EH (cell line): ENCODE measurements at places on chromosomes 7 and 10.

DNA sequence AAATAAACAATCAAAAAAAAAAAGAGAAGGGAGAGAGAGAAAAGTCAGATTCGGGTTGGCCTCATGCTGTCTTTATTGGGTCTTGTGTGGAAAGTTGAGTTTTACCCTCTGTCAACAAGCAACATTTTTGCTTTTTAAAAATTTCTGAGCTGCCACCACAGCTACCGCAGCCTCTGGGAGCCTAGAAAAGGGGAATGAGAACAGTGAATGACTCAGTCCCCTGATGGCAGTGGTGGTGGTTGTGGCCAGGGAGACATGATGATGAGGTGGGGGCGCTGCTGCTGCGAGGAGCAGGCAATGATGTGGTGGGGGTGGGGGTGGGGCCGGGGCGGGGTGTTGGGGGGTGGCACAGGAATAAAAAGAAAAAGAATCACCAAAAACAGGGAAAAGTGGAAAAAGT lies 20.0 kb upstream of the CREB3L2 start:
- DNase-seq, result peak; percentile 30

DNA sequence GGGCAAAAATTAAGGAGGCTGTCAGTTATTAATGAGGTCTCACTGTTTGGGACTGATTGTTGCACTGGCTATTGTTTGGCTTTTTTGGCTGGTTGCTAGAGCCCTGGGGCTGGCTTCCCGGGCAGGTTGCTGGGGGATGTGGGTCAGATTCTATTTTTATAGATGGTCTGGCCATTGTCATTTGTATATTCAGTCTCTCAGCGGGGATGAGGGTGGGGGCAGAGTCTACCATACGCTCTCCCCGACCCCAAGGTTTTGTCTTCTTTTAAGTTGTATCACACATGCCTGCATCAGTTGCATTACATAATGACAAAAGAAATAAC lies 84.3 kb upstream of the GRB10 start:
- no peak for DNase-seq

DNA sequence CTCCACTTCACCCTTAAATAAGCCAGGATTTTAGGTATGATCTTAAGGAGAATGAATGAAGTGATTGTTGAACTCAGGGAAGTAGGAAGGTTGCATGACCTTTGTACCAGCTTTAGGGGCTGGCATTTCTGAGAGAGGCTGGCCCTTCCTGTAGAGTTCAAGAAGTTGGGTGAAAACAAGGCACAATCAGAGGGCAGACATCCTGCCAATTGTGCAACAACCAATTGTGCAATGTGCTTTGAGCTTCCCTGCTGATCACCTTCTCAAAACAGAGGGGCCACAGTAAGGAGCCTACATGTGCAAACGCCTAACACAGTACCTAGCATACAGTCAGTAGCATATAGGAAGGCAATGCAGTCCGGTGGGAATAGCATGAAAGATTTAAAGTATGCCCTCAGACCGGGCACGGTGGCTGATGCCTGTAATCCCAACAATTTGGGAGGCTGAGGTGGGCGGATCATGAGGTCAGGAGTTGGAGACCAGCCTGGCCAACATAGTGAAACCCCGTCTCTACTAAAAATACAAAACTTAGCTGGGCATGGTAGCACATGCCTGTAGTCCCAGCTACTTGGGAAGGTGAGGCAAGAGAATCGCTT lies 5.4 kb downstream of the CPVL start:
- DNase-seq, result no peak

GRCh38 chr7:46488607-46489006 lies 567.5 kb upstream of the IGFBP3 start:
- DNase-seq, result no peak

GRCh38 chr10:106183041-106183440 lies 981.5 kb downstream of the SORCS1 start:
- no peak for DNase-seq

- DNase-seq, result no peak
Observed at GRCh38 chr10:121597504-121598262, 561 bp downstream of the FGFR2 start.

GRCh38 chr10:28302638-28303488 lies at the start of gene MPP7:
TSS of gene MPP7 (minus strand) at chr10:28303064. CDS start at chr10:28238604, 64,460 bp downstream.
- DNase-seq, result peak; percentile 98
